Fibroblast of gingiva (primary cell): ENCODE measurements at places on chromosomes 12 and 14.

- no peak for DNase-seq
Measured at GRCh38 chr12:106113042-106113441, 25.7 kb downstream of the NUAK1 start.

DNA sequence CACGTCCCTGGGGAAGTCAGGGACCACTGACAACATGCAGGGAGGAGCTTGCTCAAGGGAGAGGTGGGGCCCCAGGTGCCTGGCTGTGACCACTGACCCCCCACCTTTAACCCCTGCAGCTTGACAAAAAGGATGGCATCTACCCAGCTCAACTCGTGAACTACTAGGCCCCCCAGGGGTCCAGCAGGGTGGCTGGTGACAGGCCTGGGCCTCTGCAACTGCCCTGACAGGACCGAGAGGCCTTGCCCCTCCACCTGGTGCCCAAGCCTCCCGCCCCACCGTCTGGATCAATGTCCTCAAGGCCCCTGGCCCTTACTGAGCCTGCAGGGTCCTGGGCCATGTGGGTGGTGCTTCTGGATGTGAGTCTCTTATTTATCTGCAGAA, 26.3 kb downstream of the HIP1R start:
- DNase-seq: no peak

DNA sequence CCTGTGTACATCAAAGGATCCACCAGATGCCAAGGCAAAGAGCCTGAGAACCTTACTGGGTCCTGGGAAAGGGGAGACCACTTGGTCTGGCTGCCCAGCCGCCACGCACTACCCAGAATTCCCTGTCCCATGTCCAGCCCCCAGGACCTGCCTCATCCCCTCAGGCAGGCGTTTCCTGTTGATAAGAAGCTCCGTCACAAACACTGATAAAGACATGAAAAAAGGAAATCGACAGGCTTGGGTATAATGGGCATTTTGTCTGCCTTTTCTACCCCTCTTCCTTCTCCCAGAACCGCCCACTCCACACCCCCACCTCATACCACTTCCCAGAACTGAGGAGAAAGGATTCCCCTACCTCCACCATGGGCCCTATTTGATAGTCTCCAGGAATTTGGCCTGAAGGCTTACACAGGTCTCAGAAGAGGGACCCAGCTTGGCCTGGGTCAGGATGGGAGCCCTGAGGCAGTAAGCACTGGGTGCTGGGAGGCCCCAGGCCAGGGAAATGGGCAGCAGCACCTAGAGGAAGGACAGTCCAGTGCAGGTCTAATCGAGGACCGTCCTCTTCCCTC, 18.8 kb downstream of the ACVRL1 start:
- DNase-seq: no peak

DNA sequence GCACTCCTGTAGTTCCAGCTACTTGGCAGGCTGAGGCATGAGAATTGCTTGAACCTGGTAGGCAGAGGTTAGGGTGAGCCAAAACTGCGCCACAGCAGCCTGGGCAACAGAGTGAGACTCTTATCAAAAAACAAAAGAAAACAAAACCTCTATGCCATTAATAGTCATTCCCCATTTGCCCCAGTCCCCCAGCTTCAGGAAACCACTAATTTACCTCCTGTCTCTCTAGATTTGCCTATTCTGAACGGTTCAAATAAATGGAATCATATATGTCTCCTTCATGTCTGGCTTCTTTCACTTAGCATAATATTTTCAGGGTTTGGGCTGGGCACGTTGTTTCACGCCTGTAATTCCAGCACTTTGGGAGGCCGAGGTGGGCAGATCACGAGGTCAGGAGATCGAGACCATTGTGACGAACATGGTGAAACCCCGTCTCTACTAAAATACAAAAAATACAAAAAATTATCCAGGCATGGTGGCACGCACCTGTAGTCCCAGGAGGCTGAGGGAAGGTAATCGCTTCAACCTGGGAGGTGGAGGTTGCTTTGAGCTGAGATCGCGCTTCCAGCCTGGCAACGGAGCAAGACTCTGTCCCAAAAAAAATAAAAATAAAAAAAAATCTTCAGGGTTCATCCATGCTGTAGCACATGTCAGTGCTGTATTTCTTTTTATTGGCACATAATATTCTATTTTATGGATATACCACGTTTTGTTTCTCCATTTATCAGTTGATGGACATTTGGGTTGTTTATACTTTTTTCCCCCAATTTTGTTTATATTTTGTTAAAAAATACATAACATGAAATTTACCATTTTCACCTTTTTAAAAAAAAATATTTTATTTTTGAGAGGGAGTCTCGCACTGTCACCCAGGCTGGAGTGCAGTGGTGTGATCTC, 31.9 kb downstream of the KNTC1 start:
- DNase-seq: no peak

DNA sequence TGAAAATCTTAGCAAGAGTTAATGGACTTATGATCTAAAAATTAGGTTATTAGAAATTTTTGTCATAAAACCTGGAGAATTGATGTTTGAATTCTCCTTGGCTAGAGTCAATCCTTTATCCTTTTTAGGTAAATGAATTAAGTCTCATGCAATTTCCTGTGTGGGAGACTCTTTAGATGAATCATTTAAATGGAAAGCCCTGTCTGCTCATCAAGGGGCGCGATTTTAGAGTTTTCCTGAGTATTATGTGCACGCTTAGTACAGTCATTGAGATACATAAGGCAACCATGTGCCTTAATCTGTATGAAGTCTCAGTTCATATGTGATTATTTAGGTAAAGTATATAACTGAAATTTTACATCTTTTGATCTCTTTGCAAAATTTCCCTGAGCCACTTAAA, 974.7 kb downstream of the NRXN3 start:
- DNase-seq: no peak

DNA sequence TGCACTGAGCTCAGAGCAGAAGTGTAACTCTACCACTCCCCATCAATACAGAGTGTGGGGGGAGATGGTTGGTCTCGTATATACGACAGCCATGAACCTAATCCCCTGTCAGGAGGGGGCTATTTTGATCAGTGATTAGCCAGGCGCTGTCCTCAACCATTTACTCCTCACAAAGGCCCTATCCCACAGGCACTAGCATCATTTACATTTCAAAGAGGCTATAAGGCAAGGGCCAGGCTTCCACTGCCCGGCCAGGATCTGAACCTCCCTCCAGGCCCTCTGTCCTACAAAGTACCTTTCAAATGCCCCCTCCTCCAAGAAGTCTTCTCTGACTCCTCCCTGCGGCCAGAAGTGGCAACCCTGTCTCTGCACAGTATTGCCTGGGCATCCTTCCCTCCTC, 74.7 kb downstream of the ITPK1 start:
- DNase-seq: no peak

GRCh38 chr12:29304388-29304787, 76.6 kb downstream of the ERGIC2 start:
- DNase-seq: no peak

DNA sequence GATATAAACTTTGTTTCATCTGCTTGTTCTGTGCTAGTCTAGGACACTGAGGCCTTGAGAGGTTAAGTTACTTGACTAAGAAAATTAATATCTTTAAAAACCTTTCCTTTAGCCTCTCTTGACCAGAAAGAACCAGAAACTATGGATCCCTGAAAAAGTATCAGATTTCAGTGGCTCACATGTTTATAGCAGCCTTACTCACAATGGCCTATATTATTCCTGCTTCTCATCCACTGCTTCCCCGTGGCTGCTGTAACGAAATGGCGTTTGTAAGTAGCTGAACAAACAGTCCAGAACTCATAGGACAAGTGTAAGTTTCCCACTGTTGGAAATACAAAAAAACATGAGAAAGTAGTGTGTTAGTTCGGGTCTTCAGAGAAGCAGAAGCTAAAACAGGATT, 3.2 kb upstream of the PYGL start:
- peak; percentile 6 for DNase-seq

DNA sequence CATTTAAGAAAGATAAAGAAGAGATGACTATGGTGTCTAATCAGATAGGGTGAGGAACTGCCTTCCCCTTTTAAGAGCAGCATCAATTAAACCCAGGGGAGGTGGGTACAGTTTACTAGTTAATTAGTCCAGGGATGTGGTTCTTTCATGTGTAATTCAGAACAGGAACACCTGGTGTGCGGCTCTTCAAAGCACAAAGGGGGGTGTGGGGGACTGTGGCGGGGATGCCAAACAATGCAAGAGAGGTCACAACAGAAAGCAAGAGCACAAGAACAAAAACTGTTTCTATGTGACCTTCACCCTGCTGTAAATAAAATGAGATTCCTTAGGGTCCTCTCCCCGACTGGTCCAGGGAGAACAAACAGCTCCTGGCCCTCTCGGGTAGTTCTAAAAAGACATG, 183.9 kb upstream of the SOX5 start:
- no peak for DNase-seq

- DNase-seq: peak; percentile 78
Measured at GRCh38 chr12:62631471-62632410, 165.1 kb downstream of the MON2 start.

DNA sequence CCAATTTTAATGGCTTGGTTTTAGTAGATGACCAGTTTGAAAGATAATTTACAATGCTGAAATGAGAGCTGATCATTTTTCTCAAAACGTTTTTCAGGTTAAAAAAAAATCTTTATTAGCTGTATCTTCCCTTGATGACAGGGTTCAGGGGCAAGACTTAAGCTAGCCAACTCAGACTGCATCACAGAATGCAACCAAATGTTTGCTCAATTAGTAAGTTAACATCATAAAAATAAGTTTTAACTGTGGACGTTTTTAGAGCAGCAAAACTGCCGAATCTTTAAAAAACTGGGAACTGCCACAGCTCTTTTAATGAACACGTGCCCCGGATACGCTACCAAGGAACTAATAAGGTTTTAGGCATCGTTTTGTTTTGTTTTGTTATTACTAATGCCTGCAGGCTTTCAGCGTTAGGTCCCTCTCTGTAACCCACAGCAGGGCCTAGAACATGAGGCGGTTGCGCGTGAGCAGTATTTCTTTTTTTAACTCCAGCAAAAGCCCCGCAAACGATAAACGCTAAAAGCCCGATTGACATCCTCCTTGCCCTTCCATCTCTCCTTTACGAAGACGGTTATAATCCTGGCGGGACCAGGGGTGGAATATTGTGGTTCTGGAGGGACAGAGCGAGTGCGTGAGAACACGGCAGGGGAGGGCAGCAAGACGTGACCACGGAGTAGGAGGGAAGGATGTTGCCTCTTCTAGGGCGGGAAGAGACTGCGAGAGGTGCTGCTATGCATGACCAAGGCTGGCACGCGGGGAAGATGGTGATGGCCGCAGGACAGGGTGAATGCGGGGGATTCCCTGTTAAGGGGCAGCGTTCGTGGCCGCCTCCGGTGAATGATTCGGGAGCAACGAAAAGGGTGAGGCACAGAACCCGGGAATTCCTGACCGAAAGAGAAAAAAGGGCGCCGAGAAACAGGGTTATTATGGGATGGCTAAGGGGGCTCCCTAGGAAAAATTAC, 652 bp downstream of the SUPT16H start:
- DNase-seq: peak; percentile 52
